ENCODE measurements at places on chromosomes 1 and 21.

DNA sequence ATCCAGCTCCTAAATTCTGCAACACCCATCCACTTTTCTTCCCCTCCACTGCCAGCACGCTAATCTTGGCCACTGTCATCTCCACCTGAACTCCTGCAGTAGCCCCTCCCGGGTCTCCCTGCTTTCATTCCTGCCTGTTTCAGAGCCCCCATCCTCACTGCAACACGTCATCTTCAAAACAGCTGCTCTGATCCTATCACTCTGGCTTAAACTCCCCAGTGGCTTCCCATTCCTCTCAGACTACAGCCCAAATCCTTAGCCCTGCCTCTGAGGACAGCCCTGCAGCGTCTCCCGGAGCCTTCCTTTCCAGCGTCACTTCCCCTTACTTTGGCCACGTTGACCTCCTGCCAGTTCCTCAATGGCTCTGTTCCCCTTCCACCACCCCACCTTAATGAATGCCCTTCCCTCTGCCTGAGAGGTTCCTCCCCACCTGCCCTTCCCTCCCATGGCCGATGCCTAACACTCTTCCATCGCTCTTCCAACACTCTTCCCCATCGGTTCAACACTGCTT lies 22.9 kb upstream of the IFNAR2 start:
- no peaks in the 10 kb centered on the region for H3K36me3 ChIP-seq
- no peaks in the 10 kb centered on the region for H3K27me3 ChIP-seq
- H3K4me3 ChIP-seq: no peak overlapping the region
- H3K27ac ChIP-seq: no peak overlapping the region
- DNase-seq: no peak

GRCh38 chr21:26686705-26687104 lies 113.6 kb upstream of the CYYR1 start:
- no peak overlapping the region for H3K27ac ChIP-seq
- no peak overlapping the region for H3K4me3 ChIP-seq
- H3K36me3 ChIP-seq: no peaks in the 10 kb centered on the region
- H3K27me3 ChIP-seq: no peaks in the 10 kb centered on the region
- no peaks in the 10 kb centered on the region for H3K4me1 ChIP-seq

DNA sequence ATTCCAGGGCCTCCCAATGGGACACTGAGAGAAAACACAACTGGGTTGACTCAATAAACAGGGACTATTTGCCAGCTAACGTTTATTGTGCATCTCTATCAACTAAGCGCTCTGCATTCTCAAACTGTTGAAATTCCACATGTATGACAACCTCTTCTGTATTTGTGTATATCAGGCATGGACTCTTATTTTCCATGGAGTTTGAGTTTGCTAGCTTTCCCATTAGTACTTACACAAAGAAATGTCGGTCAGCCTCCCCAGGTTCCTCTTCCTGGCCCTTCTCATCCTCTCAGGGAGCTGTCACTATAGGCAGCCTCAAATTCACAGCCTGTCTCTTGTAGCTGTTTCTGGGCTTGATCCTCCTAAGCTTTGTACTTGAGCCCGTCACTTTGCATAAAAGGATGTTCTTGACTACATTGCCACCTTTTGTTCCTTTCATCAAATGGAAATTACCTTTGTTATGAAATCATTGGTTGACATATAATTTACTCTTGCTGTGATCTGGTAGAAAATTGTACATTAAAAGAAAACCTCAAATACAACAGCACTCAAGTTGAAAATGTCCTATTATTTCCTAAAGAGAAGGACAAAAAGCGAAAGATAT lies 60.0 kb upstream of the NTPCR start:
- DNase-seq: no peak
- H3K4me3 ChIP-seq: no peak overlapping the region
- H3K27me3 ChIP-seq: no peaks in the 10 kb centered on the region
- H3K27ac ChIP-seq: no peak overlapping the region

- no peaks in the 10 kb centered on the region for H3K27me3 ChIP-seq
- peak; percentile 24 for DNase-seq
- no peak overlapping the region for H3K27ac ChIP-seq
- H3K4me1 ChIP-seq: no peaks in the 10 kb centered on the region
- no peak overlapping the region for H3K4me3 ChIP-seq
- peaks cover 36% of the 10 kb centered on the region for H3K36me3 ChIP-seq
Measured at GRCh38 chr21:42839271-42840231, 39.8 kb downstream of the WDR4 start.

GRCh38 chr1:16992102-16992501 lies 11.7 kb upstream of the MFAP2 start:
- no peak overlapping the region for H3K27ac ChIP-seq
- peaks cover 8% of the 10 kb centered on the region for H3K36me3 ChIP-seq
- no peak for DNase-seq
- no peak overlapping the region for H3K4me3 ChIP-seq
- no peaks in the 10 kb centered on the region for H3K27me3 ChIP-seq

DNA sequence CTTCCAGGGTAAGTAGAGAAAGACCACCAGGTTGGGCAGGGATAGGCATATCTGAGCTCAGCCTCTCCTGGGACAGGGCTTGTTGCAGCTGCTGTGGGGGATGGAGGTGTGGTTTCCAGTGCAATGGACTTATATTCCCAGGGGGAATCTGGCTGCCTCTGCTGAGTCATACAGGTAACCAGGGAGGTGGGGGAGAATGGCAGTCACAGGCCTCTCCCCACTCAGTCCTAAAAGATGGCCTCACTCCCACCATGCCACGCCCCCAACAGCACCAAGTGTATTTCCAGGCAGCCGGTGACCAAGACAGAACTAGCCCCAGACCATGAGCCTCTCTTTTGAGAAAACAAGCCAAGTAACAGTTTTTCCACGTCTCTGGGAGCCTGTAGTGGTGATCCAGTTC lies 1240.7 kb downstream of the BRINP3 start:
- no peak for DNase-seq
- no peak overlapping the region for H3K4me3 ChIP-seq
- no peaks in the 10 kb centered on the region for H3K36me3 ChIP-seq
- H3K27ac ChIP-seq: no peak overlapping the region
- no peaks in the 10 kb centered on the region for H3K27me3 ChIP-seq

GRCh38 chr1:115430441-115431158 lies 92.6 kb upstream of the NGF start:
- H3K4me1 ChIP-seq: peaks cover 7% of the 10 kb centered on the region
- no peak overlapping the region for H3K27ac ChIP-seq
- H3K36me3 ChIP-seq: no peaks in the 10 kb centered on the region
- no peak overlapping the region for H3K4me3 ChIP-seq
- no peaks in the 10 kb centered on the region for H3K27me3 ChIP-seq

- H3K36me3 ChIP-seq: peaks cover 41% of the 10 kb centered on the region
- no peak overlapping the region for H3K4me3 ChIP-seq
- H3K27me3 ChIP-seq: no peaks in the 10 kb centered on the region
- no peaks in the 10 kb centered on the region for H3K4me1 ChIP-seq
- no peak for DNase-seq
Measured at GRCh38 chr1:114455102-114455785, 55.8 kb downstream of the TRIM33 start.

GRCh38 chr1:235207209-235207565 lies 46.1 kb upstream of the RBM34 start:
- peaks cover 62% of the 10 kb centered on the region for H3K36me3 ChIP-seq
- H3K27me3 ChIP-seq: no peaks in the 10 kb centered on the region

- H3K27me3 ChIP-seq: no peaks in the 10 kb centered on the region
- H3K4me3 ChIP-seq: no peak overlapping the region
- no peak for DNase-seq
Measured at GRCh38 chr1:95203908-95204437, 30.0 kb upstream of the RWDD3 start.

GRCh38 chr1:66495495-66495894 lies 38.5 kb upstream of the SGIP1 start:
- H3K27ac ChIP-seq: peak overlapping the region; percentile 95
- H3K27me3 ChIP-seq: no peaks in the 10 kb centered on the region
- H3K36me3 ChIP-seq: no peaks in the 10 kb centered on the region
- H3K4me3 ChIP-seq: no peak overlapping the region
- DNase-seq: peak; percentile 29

DNA sequence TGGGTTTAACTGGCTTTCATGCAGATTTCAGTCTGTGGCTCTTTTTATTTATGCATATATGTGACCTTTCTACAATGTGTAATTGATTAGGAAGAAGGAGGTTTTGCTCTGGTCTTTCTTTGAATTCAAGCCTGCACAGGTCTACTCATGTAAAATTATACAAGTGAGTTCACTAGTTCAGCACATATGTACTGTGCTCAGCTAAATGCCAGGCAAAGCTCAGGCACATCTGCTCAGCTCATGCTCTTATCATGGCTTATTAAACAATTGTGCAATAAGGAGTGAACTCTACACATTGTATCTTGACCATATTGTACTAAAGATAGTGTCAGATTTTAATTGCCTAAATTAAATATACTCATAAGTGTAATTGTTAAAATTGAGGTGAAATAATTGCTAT lies 378.4 kb downstream of the ADGRL2 start:
- no peaks in the 10 kb centered on the region for H3K4me1 ChIP-seq
- no peak for DNase-seq
- no peaks in the 10 kb centered on the region for H3K27me3 ChIP-seq
- H3K4me3 ChIP-seq: no peak overlapping the region

GRCh38 chr1:89781494-89782126 lies 39.2 kb upstream of the LRRC8D start:
- no peaks in the 10 kb centered on the region for H3K36me3 ChIP-seq
- no peak overlapping the region for H3K4me3 ChIP-seq
- DNase-seq: no peak
- no peak overlapping the region for H3K27ac ChIP-seq
- no peaks in the 10 kb centered on the region for H3K4me1 ChIP-seq

- H3K4me1 ChIP-seq: no peaks in the 10 kb centered on the region
- H3K27ac ChIP-seq: no peak overlapping the region
- no peaks in the 10 kb centered on the region for H3K36me3 ChIP-seq
- DNase-seq: peak; percentile 29
- peaks cover 100% of the 10 kb centered on the region for H3K27me3 ChIP-seq
Measured at GRCh38 chr1:47445823-47446550, 8.1 kb downstream of the FOXD2 start.

DNA sequence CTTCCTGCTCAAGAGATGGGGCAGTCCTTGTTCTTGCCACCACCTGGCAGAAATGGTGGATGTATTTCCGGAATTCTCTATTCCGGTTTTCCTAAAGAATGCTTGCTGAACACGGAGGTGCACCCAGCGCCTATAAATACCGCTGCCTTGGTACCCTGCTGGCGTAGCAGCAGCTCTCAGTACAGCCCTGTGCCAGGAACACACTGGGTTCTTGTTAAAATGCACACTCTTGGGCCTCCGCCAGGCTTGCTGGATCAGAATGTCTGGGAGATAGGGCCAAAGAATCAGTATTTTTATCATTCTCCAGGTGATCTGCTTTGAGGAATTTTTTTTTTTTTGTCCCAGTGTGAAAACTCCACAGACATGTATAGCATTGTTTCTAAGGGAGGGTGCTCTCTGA lies 54.2 kb downstream of the IGSF5 start:
- H3K4me1 ChIP-seq: no peaks in the 10 kb centered on the region
- H3K4me3 ChIP-seq: no peak overlapping the region
- H3K27me3 ChIP-seq: no peaks in the 10 kb centered on the region
- DNase-seq: no peak

DNA sequence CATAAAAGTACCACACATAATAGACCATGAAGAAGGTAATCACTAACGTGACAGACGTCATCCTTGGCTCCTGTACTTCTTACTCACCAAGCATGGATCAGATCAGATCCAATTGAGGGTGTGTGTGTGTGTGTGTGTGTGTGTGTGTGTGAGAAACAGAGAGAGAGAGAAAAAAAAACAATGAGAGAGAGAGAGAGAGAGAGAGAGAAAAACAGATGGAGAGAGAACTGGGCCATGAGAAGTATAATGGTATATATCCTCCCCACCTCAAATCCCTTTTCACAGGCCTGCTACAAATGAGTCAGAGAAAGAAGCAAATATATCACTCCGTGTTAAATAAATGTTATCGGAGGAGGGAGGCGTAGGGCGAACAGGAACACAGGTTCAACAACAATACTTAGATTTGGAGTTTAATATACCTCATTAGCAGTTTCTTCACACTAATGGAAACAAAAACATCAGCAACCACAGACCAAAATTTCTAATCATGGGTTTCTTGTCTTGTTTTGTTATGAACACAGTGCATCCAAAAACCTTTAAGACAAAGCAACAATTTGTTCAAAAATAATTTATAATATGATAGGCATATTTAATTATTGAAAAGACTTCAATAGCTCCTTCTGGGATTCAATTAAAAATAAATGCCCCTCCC lies 45.3 kb downstream of the TIAM1 start:
- DNase-seq: no peak
- no peak overlapping the region for H3K27ac ChIP-seq
- no peak overlapping the region for H3K4me3 ChIP-seq
- no peaks in the 10 kb centered on the region for H3K4me1 ChIP-seq

DNA sequence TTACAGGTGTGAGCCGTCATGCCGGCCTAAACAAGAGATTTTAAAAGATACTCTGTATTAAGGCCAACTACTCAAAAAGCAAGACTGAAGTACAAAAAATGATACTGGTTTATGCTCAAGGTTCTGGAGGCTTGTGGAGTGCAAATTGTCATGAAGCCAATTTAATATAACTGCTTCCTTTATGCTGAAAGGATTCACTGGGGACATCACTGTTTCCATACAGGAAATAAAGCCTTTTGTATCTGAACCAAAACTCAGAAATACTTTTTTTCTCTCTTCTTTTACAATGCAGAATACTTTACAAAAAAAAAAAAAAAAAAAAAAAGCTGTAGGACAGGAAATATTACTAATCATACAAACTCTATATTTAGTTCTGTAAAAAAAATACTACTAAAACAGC lies 55.5 kb upstream of the CNN3 start:
- no peak for DNase-seq
- H3K27ac ChIP-seq: no peak overlapping the region
- peaks cover 30% of the 10 kb centered on the region for H3K4me1 ChIP-seq

GRCh38 chr1:34419663-34420136 lies 243.0 kb downstream of the C1orf94 start:
- H3K27me3 ChIP-seq: no peaks in the 10 kb centered on the region
- H3K27ac ChIP-seq: no peak overlapping the region
- DNase-seq: peak; percentile 29
- no peaks in the 10 kb centered on the region for H3K36me3 ChIP-seq
- no peak overlapping the region for H3K4me3 ChIP-seq

- no peaks in the 10 kb centered on the region for H3K27me3 ChIP-seq
- 0 out of 2 replicates have a peak, but pooled peaks cover 2% of the 10 kb centered on the region for H3K36me3 ChIP-seq
- peak overlapping the region; percentile 59 for H3K27ac ChIP-seq
- no peak overlapping the region for H3K4me3 ChIP-seq
- DNase-seq: no peak
- 0 out of 2 replicates have a peak, but pooled peaks cover 9% of the 10 kb centered on the region for H3K4me1 ChIP-seq
Measured at GRCh38 chr1:173409613-173410012, 67.5 kb upstream of the PRDX6 start.

DNA sequence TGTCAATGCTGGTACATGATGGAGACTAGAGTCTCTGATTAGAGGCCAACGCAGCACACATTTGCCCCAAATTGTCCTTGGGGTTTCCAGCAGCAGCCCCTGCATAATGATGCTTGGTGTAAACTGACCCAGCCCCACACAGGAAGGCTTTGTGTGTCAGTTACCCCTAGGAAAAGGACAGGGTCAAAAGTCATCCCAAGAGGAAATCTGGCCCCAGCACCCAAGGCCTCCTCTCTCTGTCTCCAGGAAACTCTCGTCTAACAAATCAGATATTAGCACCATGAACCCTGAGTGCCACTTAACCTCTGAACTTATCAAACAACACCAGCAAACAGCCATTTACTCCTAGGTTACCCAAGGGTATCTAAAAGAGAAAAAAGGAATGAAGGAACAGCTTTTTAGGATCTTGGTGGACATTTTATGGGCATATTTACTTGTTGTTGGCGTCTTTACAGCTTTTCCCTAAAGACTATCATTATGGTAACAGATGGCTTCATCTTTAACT lies 84.5 kb downstream of the PSMG1 start:
- no peak overlapping the region for H3K27ac ChIP-seq
- no peak for DNase-seq
- H3K4me3 ChIP-seq: no peak overlapping the region
- H3K27me3 ChIP-seq: no peaks in the 10 kb centered on the region
- H3K4me1 ChIP-seq: no peaks in the 10 kb centered on the region
- H3K36me3 ChIP-seq: no peaks in the 10 kb centered on the region

Measured in SK-N-SH (cell line).